ENCODE measurements at places on chromosomes 11 and 22. TPM values are rescaled to one million over a fixed set of nuclear protein-coding genes. Genes with fewer than 3 reads are reported as not detected.

The TTC9C gene
- 23.7 TPM for total RNA-seq

The APOA5 gene
- total RNA-seq: not detected

GRCh38 chr11:119585043-119585781 is 143.8 kb downstream of the NECTIN1 start:
- no peak for DNase-seq

GRCh38 chr11:97033178-97033577 is 643.4 kb downstream of the JRKL start:
- DNase-seq: no peak

DNA sequence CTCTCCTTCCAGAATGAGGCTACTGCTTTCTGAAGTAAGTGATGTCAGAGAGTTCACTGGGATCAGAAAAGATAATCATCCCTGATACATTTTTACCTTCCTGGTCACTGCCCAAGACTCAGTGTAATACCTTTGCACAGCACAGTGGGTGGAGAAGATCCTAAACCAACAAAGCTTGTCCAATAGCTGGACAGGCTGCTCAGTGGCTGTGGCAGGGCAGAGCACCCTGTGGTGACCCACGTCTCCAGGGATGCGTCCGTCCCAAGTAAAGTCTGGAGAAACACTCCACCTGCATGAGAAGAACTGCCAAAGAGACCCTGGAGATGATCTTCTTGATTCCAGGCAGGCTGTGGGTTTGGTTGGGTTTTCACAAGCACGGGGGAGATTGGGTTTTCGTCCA is 31.0 kb upstream of the TLCD5 start:
- DNase-seq: no peak

- no peak for DNase-seq
Observed at GRCh38 chr22:49076300-49077035, 751.2 kb downstream of the BRD1 start.

GRCh38 chr22:42892571-42893316 is 35.7 kb upstream of the ARFGAP3 start:
- DNase-seq: no peak

GRCh38 chr11:9524001-9524400 is 49.5 kb upstream of the WEE1 start:
- no peak for DNase-seq

- DNase-seq: no peak
Observed at GRCh38 chr22:27381960-27382742, 419.4 kb downstream of the MN1 start.

DNA sequence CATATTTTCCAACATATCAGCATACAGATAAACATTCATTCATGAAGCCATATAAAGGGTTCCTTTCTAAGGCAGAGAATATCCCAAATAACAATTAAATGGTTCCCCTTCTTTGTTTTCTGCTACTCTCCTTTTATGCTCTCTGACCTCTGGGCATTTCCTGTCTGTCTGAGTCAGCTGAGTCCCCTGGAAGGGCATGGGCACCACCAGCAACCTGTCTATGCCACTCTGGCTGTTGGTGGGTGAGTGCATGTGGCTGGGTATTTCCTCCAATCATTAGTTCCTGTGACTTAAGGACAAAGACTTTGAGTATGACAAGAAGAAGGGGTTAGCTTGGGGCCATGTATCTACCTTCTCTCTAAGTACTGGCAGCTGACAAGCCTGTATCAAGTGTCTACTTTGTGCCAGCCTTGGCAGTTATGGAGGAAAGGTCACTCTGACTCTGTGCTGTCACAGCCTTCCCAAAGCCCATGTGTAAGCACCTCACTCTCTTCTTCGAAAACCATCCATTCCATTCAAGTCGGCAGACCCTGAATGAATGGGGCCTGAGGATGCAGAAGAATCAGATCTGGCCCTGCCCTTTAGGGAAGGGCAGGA is 86.3 kb upstream of the PHOX2A start:
- DNase-seq: no peak

The APOA4 gene
- not detected for total RNA-seq

DNA sequence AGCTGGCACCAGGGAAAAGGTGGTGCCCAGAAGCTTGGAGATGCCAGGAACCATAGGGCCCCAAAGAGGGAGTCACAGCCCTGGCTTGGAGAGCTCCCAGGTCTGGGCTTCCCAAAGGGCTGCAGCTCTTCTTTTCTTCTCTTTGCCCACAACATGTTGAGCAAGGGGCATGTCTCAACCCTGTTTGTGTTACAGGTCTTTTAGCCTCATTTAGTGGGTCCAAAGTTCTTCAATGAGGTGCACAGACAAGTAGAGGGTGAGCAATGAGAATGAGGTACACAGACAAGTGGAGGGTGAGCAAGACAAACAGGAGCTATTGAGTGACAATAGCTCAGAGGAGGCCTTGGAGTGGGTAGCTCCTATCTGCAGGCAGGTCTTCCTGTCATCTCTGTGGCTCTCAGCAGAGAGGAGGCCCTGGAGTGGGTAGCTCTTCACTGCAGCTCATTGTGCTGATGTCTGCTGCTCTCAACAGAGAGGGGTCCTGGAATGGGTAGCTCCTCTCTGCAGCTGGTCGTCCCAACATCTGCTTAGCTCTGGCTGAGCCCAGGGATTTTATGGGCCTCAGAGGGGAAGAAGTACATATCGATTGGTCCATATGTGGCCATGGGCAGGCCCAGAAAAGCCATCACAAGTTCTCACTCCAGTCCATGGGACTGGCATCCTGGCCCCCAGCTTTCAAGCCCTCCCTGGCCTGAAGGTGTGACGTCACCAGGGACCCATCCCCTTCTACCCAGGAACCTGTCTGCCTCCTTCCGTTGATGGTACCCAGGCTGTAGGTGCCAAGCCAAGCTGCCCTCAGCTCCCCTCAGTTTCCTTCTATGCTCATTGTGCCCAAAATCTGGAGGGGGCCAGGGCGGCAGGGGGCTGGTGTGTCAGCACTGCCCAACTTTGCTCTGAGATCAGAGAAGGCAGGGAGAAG is 34.9 kb downstream of the WBP2NL start:
- DNase-seq: no peak

The FAM89B gene
- 22.3 TPM for total RNA-seq

DNA sequence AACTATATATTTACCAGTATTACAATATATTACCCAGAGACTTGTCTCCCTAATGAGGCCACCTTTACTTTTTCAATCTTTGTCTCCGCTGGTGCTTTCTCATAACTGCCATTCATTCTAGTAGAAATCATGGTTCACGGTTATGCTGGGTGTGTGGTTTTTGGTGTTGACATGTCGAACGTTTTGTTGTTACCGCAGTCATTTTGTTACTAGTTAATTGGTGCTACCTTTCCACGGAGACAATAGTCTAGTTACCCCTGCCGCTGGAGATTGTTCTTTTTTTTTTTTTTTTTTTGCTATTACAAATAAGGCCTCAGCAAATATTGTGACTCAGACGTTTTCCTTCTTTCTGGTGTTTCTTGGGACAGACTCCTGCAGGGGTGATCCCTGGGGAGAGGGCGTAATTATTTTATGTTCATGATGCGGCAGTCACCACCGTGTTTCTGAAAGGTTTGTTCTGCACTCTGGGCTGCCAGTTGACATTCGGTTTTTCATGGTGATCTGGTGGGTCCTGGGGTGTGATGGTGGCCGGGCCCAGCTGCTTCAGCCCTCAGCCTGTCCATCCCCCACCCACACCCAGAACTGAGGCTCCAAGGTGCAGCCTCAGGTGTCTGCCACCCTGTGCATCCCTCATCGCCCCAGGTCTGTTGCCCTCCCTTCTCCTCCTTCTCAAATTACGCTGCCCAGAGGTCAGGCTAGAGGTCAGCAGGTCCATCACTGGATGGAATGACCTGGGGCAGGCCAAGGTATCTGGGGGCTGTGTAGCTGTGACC is 28.6 kb downstream of the LRP5 start:
- no peak for DNase-seq

DNA sequence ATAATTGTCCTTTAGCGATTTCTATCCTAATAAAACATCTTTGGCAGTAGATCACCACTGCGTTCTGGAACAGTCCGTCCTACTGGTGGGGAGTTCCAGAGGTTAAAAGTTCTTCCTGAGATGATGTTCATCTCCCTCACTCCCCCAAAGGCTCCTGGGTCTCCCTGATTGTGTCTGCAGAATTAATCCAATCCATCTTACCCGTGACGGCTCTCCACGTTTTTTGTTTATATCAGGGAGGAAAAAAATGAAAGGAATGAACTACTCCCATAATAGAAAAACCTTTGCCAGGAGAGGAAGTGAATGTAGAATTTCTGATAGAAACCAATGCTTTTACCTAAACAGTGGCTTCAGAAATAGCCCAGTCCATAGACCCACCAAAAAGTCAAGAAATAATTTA is 81.6 kb downstream of the LARGE1 start:
- no peak for DNase-seq

The ATP5MG gene
- total RNA-seq: 67.4 TPM

GRCh38 chr22:35319244-35319985 is 19.7 kb downstream of the TOM1 start:
- no peak for DNase-seq

DNA sequence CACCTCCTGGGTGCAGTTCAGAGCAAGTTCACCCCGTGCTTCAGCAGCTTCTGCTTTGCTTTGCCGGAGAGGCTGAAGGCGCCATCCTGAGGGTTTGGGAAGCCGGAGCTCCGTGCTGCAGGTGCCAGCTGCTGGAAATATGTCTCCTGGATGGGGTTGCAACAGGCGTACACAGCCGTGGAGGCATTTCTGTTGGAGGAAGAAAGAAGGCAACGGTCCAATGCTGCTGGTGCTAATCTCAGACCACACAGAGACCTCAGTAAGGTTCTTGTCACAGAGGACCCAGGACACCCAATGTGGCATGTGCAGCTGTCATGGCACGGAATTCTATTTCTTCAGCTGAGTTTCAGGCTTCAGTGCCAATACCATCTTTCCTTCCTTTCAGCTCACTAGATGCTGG is 24.2 kb downstream of the ASPHD2 start:
- no peak for DNase-seq

The ART1 gene
- 0.16 TPM for total RNA-seq

The DNAJB7 gene
- not detected for total RNA-seq
